GM06990 (cell line): ENCODE measurements at places on chromosomes 2 and 18.

DNA sequence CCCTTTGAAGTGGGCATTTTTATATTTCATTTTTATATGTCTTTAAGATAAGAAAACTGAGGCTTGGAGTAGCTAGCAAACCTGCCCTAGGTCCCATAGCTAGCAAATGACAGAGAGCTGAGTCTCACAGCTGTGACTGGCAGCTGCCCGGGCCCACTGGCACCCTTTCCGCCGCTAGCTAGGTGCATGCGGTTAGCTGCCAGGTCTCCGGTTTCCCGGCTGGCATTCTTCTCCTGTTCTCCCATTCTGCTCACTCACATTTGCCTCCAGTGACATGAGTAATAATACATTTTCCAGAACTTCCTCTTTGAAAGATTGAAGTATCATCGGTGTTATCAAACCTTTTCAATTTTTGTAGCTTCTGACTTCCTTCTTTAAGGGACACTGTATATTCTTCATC, 38.7 kb downstream of the MTCL1 start:
- DNase-seq = no peak

GRCh38 chr2:172305066-172305465, 122.3 kb upstream of the ITGA6 start:
- no peak for DNase-seq

- no peak for DNase-seq
Observed at GRCh38 chr2:225559072-225559415, 159.5 kb downstream of the NYAP2 start.

GRCh38 chr2:239589833-239590232, 189.0 kb upstream of the HDAC4 start:
- no peak for DNase-seq

GRCh38 chr2:25483607-25484266, 142.0 kb upstream of the DNMT3A start:
- DNase-seq = no peak

GRCh38 chr18:38587571-38587970, 1022.0 kb upstream of the CELF4 start:
- DNase-seq = no peak

GRCh38 chr2:96952976-96953610, 33.3 kb downstream of the FAM178B start:
- DNase-seq = no peak
